Stimulated activated CD4-positive, alpha-beta T cell treated with anti-CD3 and anti-CD28 coated beads, Interleukin-15, amount 100 ng/mL, for 1 hour (primary cell): ENCODE measurements at places on chromosomes 7 and 10.

DNA sequence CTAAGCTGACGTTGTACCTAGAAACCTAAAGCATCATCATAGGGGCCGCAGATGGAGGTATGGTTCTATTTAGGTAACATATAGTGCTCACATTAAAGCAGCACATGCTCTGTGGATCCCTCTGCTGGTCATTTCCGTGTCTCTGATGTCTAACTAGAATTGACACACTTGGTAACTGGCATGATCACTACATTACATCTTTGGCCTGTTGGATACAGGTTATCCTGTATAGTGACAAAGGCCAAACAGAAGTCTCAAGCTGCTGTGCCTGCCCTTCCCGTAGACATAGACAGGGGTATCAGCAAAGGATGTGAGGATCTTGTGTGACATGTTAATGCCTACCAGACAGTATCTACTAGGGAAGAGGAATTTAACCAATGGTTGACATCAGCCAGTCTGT is 51.2 kb downstream of the KIF5B start:
- no peak for DNase-seq

DNA sequence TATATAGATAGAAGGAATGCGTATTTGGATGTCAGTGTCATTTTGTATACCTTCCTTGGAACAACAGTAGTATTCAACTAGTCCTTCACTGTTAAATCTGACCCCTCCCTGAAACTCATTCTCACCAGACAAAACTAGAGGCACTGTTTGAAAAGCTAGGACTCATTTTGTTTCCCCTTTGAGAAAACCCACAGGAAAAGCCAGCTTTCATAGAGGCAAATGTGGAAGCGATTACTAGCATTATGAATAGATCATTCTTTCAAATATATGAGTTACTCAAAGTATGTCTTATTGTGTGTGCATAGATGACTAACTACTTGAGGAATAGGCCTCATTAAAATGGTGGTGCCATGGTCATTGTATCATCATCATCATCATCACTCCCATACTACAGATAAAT is 1.9 kb upstream of the ASB15 start:
- no peak for DNase-seq

GRCh38 chr10:12396567-12396966 is 47.2 kb downstream of the CAMK1D start:
- no peak for DNase-seq

GRCh38 chr7:116241291-116241690 is 31.0 kb downstream of the TES start:
- no peak for DNase-seq

DNA sequence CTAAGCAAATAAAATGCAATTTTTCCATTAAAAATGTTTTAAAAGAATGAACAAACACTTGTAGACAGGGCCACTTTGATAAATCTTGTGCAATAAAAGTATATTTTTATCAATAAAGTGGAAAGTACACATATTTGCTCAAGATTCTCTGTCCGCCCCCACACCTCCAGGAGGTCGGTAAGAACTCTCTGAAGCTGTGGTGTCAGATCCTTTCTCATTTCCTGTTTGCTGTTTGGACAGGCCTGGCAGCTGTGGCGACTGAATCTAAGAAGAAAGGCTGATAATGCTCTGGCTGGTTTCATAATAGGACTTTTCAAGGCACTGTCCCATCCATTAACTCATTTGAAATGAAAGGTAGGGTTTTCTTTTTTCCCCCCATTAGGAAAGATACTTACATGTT is 15.3 kb upstream of the ASB4 start:
- DNase-seq, result no peak

DNA sequence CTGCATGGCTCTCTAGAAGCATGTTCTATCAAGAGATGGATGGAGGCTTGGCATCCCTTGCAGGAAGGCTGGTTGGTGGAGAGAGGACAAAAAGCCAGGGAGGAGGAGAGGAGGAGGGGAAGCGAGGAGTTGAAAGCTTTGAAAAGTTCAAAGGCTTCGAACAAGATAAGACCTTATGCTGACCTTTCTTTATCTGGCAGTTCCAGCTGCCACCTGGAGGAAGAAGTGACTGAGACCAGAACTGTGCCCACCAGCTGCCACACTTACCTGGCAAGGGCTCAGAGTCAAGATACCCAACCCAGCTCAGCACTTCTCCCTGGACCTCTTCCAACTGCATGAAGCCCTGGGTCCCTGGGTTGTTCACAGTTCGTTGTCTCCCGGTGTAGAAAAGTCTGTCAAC is 14.8 kb downstream of the CCL24 start:
- no peak for DNase-seq

DNA sequence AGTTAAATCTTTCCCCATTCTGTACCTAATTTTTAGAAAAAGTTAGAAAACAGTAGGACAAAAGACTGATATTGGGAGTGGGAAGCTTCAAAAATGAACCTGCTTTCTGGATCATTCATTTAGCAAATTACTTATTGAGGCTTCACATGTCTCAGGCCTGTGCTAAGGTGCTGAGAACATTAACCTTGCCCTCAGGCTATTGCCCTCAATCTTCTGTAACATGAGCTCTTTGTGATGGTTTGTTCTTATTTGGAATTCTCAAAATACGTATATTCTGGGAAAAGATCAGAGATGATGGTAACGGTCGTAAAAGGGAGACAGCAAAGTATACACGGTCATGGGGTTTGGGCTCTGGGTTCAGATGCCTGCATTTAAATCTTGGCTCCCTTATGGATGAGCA is 39.5 kb upstream of the PRKG1 start:
- DNase-seq, result no peak
